ENCODE measurements at places on chromosomes 16 and 17.

- no peak for DNase-seq
Measured at GRCh38 chr17:35879773-35880654, at the start of gene CCL5. Gene CCL5 (minus strand): TSS chr17:35880360.

DNA sequence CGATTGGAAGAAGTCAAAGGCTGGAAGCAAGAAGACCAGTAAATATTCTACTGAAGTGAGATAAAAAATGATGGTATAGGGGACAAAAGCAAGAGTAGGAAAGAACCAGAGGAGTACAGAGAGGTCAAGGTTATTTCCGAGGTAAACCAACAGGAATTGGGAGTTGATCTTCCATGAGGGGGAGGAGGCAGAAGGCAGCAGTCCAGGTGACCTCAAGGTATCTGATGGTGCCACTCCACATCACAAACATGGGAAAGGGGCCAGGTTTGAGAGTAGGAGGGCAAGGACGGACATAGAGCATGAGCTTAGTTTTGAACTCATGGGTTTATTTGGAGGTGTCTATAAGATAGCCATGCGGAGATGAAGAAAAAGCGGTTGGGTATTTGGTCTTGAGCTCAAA lies 79.4 kb upstream of the CDYL2 start:
- no peak for DNase-seq

DNA sequence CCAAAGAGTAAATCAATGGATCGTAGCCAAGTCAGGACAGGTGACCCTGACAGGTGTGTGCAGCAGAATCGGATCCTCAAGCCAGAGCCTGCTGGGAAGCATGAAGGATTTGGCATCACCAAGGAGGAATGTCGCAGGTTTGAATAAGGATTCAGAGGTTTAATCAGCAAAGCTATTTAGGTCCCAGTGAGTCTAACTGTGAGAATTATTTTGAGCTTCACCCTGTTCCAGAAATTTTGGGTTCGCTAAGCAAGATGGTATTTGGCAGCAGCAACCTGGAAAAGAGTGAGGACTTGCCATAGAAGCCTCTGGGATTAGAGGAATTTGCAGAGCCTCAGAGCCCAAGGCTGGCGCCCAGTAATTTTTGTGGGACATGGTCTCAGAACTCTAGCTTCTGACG lies 173.0 kb downstream of the CCDC182 start:
- DNase-seq: no peak

GRCh38 chr16:49779979-49780378 lies 75.9 kb downstream of the ZNF423 start:
- DNase-seq: no peak

- DNase-seq: no peak
Measured at GRCh38 chr17:57370037-57370581, 113.8 kb downstream of the MSI2 start.

DNA sequence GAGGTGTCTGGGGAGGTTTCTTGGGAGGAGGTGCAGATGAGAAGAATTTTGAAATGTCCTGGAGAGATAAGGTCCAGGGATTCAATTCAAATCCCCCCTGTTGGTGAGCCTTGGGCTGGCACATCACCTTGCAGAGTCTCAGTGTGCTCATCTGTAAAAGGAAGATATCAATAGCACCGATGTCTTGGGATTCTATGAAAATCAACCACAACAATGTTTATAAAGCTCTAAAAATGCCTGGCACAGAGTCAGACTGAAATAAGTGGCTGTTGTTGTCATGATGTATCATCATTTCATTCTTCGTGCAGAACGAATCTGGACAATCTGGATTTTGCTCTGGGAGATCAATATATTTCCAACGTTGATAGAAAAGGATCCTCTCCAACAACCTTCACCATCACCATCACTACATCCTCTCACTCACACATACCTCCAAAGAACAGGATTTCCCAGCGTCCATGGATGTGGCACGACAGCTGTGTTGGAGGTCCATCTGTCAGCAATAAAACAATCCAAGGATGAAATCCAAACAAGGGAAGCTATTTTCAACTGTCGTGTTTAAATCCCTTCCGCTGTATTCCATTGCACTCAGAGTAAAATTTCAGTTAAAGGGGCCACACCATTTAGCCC lies 393.7 kb upstream of the DYNLRB2 start:
- DNase-seq: no peak

DNA sequence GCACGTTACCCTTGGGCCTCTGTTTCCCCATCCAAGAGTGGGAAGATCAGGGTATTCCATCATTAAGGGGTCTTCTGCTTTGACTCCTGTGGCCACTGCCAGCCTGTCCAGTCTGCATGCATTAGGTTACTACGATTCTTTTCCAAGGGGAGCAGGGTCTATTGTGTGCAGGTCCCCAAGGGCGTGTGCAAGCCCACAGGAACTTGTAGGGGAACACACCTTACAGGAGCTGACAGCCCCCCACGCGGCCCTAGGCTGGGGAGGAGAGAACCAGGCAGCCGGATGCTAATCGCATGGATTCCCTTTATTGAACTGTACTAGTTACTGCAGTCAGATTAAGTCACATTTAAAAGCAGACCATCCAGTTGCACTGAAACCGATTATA lies 116.7 kb downstream of the C16orf78 start:
- no peak for DNase-seq

GRCh38 chr16:57386381-57386951 lies 14.2 kb downstream of the CX3CL1 start:
- DNase-seq: no peak

Data from HAP-1 (cell line).